Stimulated activated CD8-positive, alpha-beta memory T cell treated with anti-CD3 and anti-CD28 coated beads, Interleukin-12 subunit alpha, Interleukin-12 subunit beta, amount 100 ng/mL, for 4 hours (primary cell): ENCODE measurements at places on chromosomes 12 and 14.

- DNase-seq, result no peak
Measured at GRCh38 chr12:91926848-91927247, 218.8 kb downstream of the BTG1 start.

GRCh38 chr14:101046071-101046470, 142.5 kb upstream of the RTL1 start:
- no peak for DNase-seq

DNA sequence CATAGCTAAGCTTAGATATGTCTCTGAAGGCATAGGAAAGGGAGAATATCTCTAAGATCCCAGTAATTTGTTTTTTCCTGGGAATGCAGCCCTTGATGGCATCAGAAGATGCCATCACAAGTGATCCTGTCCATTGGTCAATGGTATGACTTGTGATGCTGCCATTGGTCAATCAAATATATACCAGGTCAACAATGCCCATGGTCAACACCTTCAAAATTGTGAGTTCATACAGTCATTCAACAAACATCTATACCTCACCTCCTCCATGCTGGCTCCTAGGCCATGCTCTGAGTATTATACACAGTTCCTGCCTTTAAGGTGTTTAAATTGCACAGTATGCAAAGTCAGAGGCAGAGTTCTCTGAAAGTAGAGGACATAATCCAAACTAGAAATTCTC, 19.3 kb upstream of the IL22 start:
- DNase-seq, result no peak

DNA sequence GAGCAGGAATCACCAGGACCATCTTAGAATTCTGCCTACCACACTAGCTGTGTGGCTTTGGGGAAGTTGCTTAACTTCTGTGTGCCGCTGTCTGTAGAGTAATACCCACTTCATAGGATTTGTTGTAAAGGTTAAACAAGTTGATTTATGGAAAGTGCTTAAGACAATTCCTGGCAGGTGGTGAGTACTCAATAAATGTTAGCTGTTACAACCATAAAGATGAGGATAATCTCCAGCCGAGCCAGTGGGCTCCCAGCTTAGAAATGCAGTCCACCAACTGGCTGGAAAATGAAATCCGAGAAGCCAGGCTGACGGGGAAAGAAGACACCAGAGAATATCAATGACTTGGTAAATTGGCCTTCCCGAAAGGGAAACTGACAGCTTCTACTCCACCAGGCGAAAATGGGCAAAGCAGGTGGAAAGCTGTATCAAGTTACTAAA, 173.5 kb downstream of the CHST11 start:
- no peak for DNase-seq

GRCh38 chr12:115174920-115175319, 490.9 kb upstream of the TBX3 start:
- DNase-seq, result no peak

DNA sequence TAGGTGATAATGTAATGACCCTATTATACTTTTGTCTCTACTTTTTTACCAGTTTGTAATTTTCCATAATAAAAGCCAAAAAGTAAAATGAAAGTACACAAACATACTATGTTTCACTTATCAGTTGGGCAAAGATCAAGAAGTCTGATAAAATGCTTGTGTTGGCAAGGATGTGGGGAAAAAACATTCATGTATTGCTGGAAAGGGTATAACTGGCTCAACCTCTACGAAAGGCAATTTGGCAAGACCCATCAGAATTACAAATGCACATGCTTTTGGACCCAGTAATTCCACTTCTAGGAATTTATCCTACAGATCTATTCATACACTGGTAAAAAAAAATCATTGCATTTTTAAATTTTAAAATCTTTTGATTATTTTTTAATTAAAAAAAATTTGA, 68.0 kb downstream of the SPTB start:
- no peak for DNase-seq

- no peak for DNase-seq
Measured at GRCh38 chr14:81062816-81063215, 107.4 kb downstream of the TSHR start.

GRCh38 chr12:64781280-64782190, 22.3 kb upstream of the GNS start:
- no peak for DNase-seq

- DNase-seq, result no peak
Measured at GRCh38 chr12:95700316-95700785, 90.2 kb downstream of the NTN4 start.

DNA sequence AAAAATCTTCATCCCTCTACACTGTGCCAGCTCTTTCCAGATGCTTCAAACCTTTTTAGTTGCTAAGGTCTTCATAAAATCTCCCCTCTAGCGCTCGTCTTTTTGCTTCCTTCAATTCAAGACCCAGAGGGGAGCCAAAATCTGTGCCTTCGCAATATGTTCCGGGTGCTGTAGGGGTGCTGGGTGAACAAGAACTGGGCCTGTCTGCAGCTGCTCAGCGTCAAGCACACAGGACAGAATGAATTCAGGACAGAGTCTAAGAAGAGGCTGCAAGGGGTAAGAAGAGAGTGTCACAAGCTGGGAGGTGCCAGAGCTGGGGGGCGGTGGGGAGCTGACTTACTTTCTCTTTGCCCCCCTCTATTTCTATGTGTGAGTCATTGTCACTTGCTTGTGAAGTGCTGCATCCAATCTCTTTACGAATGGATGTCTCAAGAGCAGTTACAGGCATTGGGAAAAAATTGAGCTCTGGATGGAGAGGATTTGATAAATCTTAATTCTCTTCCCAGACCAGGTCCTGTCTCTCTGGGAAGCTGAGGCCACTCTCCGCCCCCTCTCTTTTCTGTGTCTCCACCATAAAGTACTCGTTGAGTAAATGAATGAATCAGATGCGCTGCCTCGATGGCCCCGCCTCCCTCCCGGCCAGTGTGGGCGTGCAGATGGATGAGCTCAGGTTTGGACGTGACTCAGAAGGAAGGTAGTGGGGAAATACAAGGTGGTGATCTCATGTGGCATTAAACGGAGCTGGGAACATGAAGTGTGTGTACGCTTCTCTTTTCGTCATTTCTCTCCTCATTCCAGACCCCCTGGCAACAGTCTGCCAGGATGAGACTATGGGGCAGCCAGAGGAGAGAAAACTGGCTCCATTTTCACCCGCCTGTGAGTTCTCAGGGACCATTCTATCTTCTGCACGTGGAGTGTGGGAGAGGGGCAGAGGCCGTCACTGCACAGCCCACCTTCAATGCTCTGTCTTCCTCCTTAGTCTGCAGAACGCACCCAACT, 91.3 kb downstream of the TSPAN9 start:
- no peak for DNase-seq
